ENCODE measurements at places on chromosomes 5 and 9. TPM values are rescaled to one million over a fixed set of nuclear protein-coding genes. Genes with fewer than 3 reads are reported as not detected.

PRDM9 gene
- polyA plus RNA-seq, result not detected

WHRN gene
- 3.4 TPM for polyA plus RNA-seq

TMC1 gene
- 6.1 TPM for polyA plus RNA-seq

ZCCHC9 gene
- polyA plus RNA-seq, result 26.0 TPM

CYSRT1 gene
- polyA plus RNA-seq, result 342 TPM

GLRA1 gene
- not detected for polyA plus RNA-seq
